Heart right ventricle (tissue), 16 donors: ENCODE measurements at places on chromosomes 5 and 9. TPM values are rescaled to one million over a fixed set of nuclear protein-coding genes. Genes with fewer than 3 reads are reported as not detected.

DNA sequence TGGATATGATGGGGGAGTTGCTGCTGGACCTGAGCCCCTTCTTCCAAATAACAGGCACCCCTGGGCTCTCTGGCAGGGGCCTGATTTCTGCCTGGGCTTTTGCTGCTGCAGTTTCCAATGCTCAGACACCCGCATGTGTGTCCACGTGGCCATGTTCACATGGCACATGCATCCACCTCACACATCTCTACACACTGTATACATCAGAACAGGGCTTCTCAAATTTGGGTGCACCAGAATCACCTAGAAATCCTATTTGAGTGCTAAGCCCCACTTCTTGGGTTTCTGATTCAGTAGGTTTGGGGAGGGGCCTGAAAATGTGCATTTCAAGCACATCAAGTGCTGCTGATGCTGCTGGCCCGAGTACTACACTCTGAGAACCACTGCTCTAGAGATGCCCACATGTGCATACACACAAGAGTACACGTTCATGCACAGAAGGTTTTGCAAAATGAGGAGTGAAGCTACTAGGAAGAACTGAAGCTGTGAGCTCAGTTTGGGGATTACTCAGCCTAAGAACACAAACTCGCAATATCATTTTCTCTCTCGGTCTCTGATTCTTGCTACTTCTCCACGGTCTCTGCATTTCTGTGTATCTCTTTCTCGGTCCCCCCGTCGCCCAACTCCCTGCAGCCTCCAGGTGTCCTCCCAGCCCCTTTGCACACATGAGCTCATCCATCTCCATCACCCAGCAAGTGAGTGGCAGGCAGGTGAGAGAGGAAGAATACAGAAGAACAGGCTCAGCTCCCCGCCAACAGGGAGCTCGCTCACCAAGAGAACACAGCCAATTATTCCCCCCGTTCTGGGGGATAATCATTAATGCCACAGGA, 97.0 kb downstream of the PCDH1 start:
- no peaks in the 10 kb centered on the region for H3K27me3 ChIP-seq
- DNase-seq, result no peak
- no peak overlapping the region for H3K4me3 ChIP-seq
- H3K4me1 ChIP-seq, result peaks cover 28% of the 10 kb centered on the region

DNA sequence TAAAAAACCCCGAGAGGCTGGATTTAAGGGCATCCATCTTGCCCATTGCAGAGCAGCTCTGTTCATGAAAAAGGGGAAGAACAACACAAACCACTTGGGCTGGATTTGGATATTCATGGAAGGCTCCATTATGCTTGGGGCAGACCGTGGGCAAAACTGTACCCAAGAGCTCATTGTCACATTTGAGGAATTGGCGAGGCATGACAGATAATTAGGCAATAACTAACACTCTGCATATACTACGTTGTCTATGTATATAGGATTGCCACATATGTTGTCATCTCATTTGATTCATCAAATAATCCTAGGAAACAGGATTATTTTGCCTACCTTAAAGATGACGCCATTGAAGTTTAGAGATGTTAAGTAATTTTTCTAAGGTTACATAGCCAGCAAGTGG, 255.4 kb downstream of the SMARCA2 start:
- no peak overlapping the region for H3K27ac ChIP-seq
- H3K4me3 ChIP-seq, result no peak overlapping the region
- no peaks in the 10 kb centered on the region for H3K36me3 ChIP-seq
- H3K4me1 ChIP-seq, result peaks cover 19% of the 10 kb centered on the region

DNA sequence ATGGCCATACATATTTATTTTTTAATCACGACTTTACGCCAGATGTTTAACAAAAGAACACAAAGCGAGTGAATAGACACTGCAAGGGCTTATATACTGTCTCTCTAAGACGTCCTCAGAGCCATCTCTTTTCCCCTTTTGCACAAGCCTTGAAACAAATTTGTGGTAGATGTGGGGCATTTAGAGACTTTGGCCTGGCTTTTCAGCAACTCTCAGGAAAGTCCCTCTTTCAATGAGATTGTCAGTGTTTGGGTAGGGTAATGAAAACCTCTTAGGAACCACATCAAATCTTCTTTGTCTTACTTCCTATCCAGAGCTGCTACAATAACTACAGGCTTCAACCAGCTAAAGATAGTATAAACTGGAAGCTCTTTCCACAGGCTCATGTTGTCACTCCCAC, 380.0 kb downstream of the ANXA1 start:
- no peaks in the 10 kb centered on the region for H3K4me1 ChIP-seq
- no peak for DNase-seq

DNA sequence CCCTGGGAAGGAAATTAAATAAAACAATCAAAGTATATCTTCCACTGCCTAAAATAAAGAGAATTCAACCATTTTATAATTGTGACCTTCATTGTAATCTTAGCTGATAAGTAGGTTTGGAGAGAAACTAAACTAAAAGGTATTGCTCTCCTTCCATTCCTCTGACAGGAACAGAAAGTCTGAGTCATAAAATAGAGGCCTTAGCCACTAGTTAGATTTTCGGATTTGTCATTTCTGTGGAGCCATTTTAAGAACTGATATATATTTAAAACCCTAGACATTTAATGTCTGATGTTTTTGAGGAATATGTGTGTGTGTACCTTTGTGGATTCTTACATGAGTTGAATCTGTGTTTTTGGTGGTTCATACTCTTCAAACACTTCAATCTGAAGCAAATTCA, 11.8 kb upstream of the TMC1 start:
- H3K4me1 ChIP-seq, result no peaks in the 10 kb centered on the region
- no peak overlapping the region for H3K27ac ChIP-seq
- H3K36me3 ChIP-seq, result no peaks in the 10 kb centered on the region
- no peak overlapping the region for H3K4me3 ChIP-seq
- H3K27me3 ChIP-seq, result no peaks in the 10 kb centered on the region

DNA sequence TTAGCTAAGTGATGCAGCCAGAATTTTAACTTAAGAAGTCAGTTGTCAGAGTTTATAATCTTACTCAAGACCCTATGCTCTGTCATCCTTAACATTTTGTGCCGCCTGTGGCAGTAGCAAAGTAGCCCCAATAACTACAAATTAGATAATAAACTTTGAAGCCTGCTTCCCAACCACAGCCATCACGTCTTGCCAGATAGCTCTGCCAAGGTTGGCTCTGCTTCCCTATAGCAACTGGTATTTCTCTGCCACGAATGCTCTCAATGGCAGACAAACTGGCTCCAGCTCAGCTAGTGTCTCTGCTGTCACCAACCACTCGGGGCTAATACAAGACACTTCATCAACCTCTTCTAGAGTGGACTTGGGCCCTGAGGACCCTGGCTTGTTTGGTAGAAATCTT, 576.1 kb downstream of the CDH12 start:
- H3K27me3 ChIP-seq, result no peaks in the 10 kb centered on the region
- H3K4me1 ChIP-seq, result no peaks in the 10 kb centered on the region
- no peak overlapping the region for H3K27ac ChIP-seq
- H3K36me3 ChIP-seq, result no peaks in the 10 kb centered on the region

Gene CD180
- not detected for total RNA-seq

Gene NR4A3
- 29.0 TPM for total RNA-seq

Gene NSUN2
- 33.5 TPM for total RNA-seq
